Activated CD4-positive, alpha-beta memory T cell treated with anti-CD3 and anti-CD28 coated beads for 36 hours (primary cell): ENCODE measurements at places on chromosomes 7 and 10. TPM values are rescaled to one million over a fixed set of nuclear protein-coding genes. Genes with fewer than 3 reads are reported as not detected.

DNA sequence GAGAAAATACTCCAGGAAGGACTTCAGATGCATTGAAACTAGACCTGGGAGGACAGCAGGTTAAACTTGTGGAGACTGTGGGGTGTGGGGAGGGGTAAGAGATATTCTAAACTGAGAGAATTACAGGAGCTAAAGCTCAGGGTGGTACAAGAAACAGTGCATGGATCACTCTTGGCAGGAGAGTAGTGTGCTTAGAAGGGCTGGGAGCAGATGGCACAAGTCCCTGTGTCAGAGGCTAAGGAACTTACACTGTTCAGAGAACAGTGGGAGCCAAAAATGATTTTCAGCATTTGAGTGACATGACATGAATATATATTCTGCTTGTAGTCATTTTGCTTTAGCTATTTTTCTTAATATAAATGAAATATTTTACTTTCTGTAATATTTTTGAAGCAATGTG, 36.0 kb upstream of the LAMB1 start:
- DNase-seq: no peak

DNA sequence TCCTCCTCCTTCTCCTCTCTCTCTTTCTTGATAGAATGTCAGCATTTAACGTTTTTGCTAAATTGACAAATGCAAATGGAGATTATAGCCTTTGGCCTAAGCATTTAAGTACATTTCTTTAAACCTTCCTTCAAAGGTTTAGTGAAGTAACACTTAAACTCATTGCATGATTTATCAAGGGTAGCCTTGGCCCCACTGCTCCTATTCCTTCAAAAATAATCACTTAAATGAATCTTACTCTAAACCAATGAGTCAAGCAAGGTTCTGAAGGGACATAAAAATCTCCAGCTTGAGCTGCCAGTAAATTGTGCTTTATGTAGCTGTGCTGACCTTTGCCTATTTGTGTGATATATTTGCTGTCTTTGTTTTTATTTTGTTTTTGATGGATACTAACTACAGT, 358.5 kb upstream of the AKR1E2 start:
- DNase-seq: no peak

Gene IFIT2
- total RNA-seq: 27.7 TPM

Gene CYP26C1
- total RNA-seq: not detected

GRCh38 chr7:136131304-136131630, 154.1 kb upstream of the MTPN start:
- DNase-seq: no peak

DNA sequence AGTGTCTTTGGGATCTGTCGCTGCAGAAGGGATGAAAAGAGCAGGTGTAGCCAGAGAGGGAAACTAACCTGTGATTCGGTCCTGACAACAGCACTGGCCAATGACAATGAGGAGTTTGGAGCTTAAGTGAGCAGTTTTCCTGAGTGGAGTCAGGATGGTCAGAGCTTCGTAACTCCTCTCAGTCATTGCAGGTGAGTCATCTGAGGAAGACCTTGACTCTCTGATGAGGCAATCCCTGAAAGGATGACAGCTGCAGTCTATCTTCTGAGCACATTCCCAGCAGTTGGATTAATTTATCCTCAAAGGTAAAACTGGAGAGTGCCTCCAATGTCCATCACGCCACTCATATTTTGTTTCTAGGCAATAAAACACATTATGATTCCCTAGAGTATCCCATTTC, 401.9 kb downstream of the POM121L12 start:
- DNase-seq: no peak

- no peak for DNase-seq
These were observed 176.5 kb upstream of the INHBA start for GRCh38 chr7:41879403-41879802.

Gene NODAL
- total RNA-seq: not detected

Gene WEE2
- not detected for total RNA-seq

Gene NXPH1
- not detected for total RNA-seq

DNA sequence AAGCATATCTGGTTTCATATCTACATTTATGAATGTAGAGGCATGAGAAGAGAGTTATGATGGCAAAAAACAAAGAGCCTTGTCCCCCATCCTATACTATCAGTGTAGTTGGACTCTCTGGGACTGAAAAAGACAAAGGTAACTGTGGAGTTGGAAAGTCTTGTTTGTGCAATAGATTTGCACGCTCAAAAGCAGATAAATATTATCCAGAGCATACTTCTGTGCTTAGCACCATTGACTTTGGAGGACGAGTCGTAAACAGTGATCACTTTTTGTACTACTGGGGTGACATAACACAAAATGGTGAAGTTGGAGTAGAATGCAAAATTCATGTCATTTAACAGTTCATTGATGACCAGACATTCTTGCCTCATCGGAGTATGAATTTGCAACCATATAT, 85.2 kb upstream of the EGFR start:
- DNase-seq: no peak

GRCh38 chr10:59670269-59670668, 39.4 kb downstream of the SLC16A9 start:
- no peak for DNase-seq

- DNase-seq: peak; percentile 53
These were observed 158.0 kb upstream of the ITGB1 start for GRCh38 chr10:33115738-33116719.

DNA sequence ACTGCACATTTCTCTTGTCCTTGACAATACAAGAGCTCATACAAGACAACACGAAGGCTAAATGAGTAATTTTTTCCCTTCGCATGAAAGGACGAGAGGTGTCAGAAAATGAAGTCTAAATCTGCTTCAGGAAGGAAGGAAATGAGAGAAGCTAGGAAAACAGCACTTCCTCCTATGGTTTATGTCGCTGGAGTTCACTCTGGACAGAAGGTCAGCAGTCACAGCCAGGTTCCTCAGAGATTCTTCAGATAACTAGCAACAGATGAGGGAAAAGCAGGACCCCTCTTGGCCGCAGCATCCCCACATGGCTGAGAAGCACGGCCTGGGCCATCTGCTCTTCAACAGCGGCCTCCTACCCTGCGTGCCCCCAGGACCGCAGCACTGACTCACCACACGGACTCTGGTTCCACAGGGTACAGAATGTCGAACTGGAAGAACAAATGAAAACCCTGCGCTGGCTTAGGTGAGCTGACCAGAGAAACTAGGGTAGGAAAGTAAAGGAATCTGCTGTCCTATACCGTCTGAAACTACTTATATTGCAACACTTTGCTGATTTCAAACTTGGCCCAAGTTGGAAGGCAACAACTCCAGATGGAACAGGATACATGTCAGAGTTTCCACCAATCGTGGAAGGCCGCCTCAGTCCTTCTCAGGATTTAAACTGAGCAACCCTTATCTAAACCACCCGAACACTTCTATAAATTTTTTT, 26.3 kb downstream of the DNMBP start:
- no peak for DNase-seq

DNA sequence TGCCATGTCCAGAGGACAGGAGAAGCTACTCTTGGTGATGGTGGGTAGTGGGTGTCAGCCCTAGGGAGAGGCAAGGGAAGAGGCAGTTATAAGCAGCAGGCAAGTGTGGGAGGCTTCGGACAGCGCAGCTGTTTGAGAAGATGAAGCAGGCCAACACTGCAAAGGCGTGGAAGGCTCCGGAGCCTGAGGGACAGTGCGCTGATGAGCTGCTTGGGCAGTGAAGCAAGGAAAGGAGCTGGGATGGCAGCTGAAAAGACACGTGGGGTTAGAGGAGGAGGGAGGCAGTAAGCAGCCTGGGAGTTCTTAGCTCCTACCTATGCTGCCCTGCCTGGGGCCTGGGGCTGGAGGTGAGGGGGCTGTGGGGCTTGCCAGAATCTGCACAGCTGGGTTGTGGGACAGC, 50.1 kb upstream of the CRTAC1 start:
- DNase-seq: no peak

DNA sequence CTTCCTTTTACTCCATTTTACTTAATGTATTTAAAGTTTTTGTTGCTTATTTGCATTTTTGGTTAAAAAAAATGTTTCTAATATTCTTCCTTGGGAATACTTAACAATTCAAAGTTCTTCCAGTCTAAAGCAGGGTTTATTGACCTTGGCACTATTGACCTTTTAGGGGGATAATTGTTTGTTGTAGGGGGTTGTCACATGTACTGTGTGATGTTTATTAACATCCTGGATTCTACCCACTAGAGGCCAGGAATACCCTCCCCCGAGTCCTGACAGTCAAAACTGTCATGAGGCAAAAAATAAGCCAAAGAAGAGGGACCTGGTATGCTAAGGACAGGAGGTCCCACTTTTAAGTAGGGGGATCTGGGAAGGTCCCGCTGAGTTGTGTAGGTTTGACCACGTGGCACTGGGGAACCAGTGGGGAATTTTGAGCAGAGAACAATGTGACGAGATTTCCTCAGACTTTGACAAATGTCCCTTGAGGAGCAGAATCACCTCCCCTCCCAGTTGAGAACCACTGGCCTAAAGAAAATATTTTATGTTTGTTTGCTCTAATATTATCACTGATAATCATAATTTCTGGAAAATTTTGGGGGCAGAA, 178.3 kb upstream of the PRR15 start:
- DNase-seq: no peak

Gene AGR3
- total RNA-seq: not detected

Gene CFAP46
- 0.07 TPM for total RNA-seq

GRCh38 chr10:57689596-57690297, 577.9 kb downstream of the IPMK start:
- DNase-seq: no peak

GRCh38 chr10:125859128-125859817, 21.8 kb downstream of the DHX32 start:
- no peak for DNase-seq

- DNase-seq: no peak
These were observed 325.4 kb downstream of the GLRX3 start for GRCh38 chr10:130461631-130462030.

- DNase-seq: no peak
These were observed 425.7 kb upstream of the FZD8 start for GRCh38 chr10:36067748-36068147.

- DNase-seq: no peak
These were observed 18.2 kb upstream of the TSPAN33 start for GRCh38 chr7:129126314-129126713.

DNA sequence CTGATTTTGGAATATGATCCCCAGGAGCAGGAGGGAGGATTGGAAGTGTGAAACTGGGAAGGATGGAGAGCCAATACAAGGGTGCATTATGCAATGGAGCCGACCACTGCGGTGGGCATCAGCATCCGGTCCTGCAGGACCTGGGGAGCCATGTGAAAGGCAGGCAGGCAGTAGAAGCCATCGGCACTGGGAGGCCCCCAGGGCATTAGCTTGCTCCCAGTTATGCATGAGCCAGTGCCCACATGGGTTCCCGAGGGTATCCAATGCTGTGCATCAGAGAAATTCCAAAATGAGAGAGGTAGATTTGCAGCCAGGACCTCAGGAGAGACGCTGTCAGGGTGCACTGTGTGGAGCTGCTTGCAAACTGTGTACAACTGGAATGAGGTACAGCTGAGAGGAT, 8.7 kb upstream of the KCP start:
- no peak for DNase-seq

DNA sequence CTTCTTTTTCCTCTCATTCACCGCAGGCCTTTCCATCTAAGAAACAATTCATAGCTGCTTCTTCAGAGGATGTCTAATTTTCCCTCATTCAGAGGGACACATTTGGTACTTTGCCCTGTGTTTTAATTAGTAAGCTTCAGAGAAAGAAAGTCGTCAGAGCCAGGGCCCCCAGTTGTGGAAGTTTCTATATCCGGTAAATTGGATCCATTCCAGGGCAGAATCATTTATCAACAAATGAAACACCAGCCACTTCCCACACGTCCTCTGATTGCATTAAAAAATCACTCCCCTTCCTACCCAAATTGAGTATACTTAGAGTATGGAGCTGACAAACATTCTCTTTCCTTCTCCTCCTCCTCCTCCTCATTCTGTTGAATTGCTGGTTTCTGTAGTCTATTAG, 205.8 kb upstream of the HDAC9 start:
- DNase-seq: no peak

- peak; percentile 71 for DNase-seq
These were observed 1.1 kb downstream of the NANOS1 start for GRCh38 chr10:119030421-119031250.

Gene KBTBD2
- total RNA-seq: 27.6 TPM

DNA sequence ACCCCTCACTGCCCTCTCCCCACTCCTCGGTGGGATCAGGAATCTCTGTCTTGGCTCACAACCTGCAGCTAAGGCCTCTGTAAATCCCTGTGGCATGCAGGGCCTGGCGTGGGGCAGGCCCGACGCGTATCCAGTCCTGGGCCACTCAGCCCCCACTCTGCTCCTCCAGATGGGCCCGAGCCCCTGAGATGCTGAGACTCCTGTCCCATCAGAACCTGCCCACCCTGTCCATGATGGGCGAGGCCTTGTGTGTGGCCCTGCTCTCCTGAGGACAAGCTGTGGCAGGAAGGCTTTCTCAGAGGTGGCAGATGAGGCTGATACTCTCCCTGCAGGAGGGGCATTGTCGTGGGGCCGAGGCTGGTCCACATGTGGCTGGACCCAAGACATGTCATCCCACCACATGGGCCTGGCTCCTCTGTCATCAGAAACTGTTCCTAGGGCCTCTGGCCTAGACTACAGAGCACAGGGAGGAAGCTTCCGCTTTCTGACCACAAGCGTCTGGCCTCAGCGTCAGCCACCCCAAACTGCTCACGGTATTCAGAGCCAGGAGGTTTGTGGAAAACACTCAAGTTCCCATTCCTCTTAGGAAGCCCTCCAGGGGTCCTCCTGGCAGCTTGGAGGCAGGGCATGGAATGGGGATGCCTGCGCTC, 6.0 kb downstream of the ALOX5 start:
- no peak for DNase-seq

Gene MKRN1
- 104 TPM for total RNA-seq

GRCh38 chr10:58436071-58436470, 50.9 kb downstream of the TFAM start:
- no peak for DNase-seq

DNA sequence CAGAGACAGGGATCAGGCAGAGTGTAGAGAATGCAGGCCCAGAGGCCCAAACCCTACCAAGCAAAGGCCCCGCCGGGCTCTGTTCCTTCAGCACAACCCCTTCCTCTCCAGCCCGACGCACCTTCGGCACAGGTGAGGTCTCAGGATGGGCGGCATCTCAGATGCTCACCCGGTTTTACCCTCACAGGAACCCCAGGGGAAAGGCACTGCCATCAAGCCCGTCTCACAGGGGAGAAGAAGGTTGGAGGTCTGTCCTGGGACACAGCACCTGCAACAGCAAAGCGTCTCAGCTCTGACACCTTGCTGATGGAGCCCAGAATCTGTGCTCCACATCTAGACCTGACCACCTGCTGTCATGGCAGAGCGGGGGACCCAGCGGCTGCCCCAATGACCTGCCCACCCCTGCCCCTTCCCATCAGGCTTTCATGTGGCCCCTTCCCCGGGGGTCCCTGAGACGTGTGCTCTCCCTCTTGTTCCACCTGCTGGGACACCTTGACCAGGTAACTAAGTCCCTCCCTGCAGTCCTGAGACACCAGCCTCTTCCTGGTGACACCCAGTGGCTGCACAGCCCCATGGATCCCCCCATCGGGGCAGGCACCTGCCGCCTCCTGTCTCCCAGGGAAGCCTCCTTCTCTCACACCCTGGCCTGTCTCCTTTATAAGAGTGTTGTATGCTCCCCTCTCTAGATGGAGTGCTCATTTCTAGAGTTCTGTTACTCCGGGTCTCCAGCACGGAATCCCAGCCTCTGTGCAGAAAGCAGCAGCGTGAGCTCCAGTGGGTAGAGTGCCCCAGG, 315.6 kb downstream of the DNAJB6 start:
- no peak for DNase-seq
